Muscle of arm (tissue), 14 donors: ENCODE measurements at places on chromosomes 7 and 10.

DNA sequence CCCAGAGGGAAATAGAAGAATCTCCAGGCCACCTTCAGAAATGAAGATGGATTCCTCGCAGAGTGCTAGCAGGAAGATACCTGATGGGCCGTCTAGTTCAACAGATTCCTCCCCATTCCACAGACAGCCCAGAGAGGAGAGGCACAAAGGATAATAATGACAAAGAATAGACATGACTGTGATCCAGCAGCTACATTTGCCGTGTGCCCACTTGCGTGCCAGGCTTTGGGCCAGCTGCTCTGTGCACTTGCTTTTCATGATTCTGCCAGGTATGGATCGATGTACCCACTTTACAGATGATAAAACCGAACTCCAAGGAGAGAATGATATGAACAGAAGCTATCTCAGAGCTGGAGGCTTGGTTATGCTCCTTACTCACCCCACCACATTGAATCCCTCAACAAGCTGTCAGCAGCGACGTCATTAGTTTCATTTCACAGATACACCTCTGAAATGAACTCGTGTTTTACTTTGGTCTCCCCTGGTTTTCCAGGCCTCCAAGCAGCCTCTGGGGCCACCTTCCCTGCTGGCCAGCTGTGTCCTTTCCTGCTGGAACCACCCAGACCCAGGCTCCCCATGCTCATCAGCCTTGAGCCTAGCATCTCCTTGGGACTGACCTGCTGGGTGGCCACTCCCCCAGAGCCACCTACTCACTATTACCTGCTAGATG, 11.9 kb upstream of the WDFY4 start:
- DNase-seq, result no peak

- DNase-seq, result no peak
These were observed 95.9 kb upstream of the HGF start for GRCh38 chr7:81865754-81866153.

- DNase-seq, result no peak
These were observed 9.1 kb upstream of the PTPRN2 start for GRCh38 chr7:158596745-158597144.

DNA sequence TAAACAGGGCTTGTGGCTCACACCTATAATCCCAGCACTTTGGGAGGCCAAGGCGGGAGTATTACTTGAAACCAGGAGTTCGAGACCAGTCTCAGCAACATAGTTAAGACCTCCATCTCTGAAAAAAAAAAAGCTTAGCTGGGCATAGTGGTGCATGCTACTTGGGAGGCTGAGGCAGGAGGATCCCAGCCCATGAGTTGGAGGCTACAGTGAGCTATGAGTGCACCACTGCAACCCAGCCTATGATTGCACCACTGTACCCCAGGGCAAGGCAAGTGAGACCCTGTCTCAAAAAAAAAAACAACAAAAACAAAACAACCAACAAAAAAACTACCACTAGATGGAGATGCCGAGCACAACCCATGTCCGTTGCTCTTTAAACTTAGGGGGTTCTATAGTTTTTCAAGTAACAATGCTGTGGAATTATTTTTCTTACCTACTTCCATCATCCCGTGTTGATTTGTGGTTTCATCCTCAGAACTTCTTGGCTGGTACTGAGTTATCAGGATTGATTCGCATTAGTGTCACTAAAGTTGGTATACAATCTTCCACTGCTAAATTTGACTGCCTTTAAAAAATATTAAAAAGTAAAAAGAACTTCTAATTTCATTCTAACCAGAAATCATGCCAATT, 12.2 kb upstream of the REPIN1 start:
- peak; percentile 41 for DNase-seq

- no peak for DNase-seq
These were observed 4.9 kb upstream of the GRID2IP start for GRCh38 chr7:6556196-6556595.
